ENCODE measurements at places on chromosomes 3 and 15.

GRCh38 chr3:14175383-14176037, 2.9 kb downstream of the XPC start:
- DNase-seq, result peak; percentile 40

GRCh38 chr15:45498701-45499100, 23.9 kb downstream of the SLC30A4 start:
- no peak for DNase-seq

DNA sequence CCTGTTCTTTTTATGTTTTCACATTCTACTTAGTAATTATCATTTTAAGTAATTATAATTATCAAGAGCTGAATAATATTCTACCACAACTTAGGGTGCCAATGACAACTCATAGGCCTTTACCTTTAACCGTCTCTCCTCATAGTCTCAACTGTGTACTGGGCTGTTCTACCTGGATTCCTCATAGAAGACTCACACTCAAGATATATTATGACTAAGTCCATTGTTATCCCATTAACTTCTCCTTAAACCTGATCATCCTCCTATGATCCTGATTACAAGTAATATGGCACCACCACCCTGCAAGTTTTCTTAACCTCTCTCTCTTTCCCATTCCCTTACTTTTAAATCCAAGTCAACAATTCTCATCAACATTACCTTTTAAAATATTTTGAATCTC, 285.9 kb upstream of the VEPH1 start:
- DNase-seq, result no peak

- DNase-seq, result peak; percentile 14
These were observed 16.6 kb downstream of the DUOX1 start for GRCh38 chr15:45146405-45146804.

GRCh38 chr3:129305592-129306091, 27.0 kb downstream of the HMCES start:
- peak; percentile 94 for DNase-seq

DNA sequence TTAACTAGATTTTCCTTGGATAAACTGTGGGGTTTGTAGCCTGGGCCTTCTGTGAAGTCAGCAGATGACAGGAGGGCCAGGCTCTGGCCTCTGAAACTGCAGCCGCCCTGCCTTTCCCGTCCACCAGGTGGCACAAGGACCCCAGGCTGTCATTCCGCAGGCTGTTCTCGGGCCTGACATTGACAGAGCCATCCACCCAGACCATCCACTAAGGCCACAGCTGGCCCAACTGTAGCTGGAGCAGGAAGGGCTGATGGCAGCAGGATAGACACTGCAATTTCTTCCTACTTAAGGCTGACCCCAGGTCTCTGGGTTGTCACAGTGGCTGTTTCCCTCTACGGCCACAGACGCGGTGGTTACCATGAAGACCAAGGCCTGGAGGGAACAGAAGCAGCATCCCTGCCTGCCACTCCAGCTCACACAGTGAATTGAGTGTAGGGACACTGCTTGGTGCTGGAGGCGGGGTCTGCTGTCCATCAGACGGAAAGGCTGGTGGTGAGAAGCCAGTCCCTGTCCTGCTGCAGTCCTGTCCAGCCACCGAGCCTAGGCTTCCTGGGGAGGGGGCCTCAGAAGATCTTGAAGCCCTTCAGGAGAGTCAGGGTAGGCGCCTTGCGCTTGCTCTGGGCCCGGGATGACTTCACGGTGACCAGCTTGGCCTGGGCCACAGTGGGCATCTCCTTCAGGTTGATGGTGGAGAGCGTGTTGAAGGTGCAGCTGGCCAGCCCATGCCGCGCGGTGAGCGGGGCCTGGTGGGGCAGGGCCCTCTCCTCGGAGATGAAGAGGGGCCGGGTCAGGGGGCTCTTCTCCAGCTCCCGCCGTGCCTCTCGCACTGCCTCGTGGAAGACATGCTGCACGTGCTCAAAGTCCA, 9.4 kb downstream of the SLC51B start:
- peak; percentile 61 for DNase-seq

DNA sequence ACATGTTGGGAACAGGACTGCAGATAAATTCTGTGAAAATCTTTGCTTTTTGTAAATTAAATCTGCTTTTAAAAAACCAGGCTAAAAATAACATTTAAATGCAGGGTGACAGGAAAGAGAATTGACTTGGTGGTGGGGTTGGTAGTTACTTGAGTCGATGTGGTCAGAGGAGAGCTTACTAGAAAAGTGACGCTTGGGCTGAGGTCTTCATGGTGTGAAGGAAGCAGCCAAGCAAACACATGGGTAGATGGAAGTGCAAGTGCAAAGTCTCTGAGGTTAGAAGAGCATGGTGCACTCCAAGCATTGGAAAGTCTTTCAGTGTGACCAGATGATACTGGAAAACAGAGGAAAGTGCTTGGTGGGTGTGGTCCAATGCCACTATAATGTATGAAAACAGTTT, 86.4 kb upstream of the THBS1 start:
- no peak for DNase-seq

GRCh38 chr3:63557912-63558311, 94.6 kb upstream of the SNTN start:
- no peak for DNase-seq

GRCh38 chr3:126166009-126166408, 14.4 kb downstream of the ALDH1L1 start:
- no peak for DNase-seq

GRCh38 chr15:49265911-49266310, 95.9 kb downstream of the GALK2 start:
- no peak for DNase-seq

DNA sequence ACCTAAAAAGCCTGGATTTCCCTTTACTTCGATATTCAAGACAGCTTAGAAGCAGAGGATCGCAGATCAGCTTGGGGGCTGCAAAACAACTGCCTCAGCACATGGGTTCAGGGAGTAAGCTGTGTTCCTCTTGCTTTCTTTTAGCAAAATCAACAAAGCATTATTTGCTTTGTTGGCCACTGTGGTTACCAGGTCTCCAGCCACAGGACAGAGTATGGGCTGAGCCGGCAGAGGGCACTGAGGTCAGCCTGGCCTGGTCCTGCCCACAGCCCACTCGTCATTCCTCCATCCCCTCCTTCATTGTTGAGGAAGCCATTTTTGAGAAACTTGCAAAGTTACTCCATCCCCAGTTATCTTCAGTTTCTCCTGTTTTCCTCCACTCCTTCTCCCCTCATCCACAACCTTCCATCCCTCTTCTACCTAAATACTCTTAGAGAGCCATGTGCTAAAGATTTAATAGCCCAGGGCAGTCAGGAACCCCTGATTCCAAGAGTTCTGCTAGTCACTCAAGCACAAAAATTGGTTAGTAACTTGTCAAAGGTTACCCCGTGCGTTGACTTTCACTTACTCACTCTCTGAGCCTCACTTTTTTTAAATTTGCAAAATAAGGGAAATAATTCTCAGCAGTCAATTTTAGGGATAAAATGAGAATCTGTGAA, 60.0 kb upstream of the HES1 start:
- DNase-seq, result no peak

DNA sequence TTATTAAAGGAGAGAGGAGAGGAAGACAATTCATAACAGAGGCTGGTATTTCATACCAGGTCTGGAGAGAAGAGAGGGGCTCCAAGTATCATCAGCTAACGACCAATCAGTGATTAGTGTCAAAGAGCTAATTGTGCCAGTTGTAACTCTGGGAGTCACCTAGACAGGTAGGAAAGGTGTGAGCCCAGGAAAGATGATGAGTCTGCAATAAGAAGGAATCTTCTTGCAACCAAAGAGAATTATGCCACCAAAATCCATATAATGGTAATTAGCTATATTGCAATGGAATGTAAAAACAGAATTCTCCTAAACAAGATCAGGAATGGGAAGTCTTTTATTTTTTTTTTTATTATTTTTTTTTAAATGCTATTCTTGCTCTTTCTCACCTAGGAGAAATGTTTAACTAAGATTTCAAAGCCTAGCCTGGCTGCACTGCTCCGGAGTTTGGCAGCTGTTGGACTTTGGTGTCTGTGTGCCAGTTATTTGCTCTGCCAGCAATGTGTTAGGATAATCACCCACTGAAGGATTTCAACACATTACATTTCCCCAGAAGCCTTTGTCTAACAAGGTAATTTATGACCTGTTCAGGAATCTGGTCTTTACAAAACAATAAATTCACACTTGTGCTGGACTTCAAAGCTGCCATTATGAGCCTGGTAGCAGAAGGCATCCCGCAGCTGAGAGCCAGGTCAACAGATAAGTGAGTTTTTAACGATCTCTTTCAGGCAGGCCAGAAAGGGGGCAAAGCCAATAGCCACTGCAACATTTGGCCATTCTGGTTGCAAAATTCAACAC, 89.4 kb downstream of the FOXB1 start:
- DNase-seq, result no peak

DNA sequence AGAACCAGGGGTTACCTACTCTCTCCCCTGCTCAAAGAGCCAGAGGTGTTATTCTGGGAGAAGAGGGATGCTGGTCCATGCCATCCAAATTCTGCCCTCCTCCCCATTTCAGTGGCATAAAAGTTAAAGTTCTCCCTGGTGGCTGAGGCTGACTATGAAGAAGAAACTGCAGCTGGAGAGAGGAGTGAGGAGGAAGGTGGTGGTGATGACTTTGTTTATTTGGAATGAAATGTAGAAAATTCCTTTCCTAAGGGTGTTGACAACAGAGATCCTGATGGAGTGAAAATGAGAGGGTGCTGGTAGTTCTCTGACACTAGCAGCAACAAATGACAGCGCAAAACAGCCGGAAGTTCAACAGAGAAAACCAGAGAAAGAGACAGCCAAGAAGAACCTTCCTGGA, 100.4 kb downstream of the PCCB start:
- peak; percentile 64 for DNase-seq

- peak; percentile 33 for DNase-seq
These were observed 412.4 kb downstream of the RAP2B start for GRCh38 chr3:153574445-153574844.

DNA sequence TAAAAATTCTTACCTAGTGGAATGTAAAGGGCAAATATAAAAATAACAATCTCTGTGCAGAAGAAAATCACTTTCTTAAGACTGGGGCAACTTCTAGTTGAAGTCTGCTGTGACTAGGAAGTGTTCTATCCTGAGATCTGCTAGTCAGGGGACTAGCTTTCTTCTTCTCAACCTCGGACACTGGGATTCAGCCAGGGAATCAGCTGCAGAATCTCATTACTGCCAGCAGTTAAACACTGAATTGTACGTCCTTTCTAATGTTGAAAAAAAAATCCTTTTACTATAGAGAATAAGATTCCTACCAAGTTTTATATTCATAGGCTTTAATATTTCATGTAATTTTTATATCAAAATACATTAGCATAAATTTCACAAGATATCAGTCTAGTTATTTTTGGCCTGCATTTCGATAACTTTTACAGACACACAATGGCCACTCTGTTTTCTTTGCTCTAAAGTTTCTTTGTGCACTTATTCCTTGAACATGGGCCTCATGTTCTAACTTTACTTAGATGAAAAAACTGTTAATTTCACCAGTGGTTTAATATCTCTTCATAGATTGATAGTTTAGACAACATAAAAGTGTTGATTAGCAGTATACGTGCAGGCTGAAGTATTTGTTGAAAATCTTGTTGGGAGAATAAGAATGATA, 2.6 kb upstream of the NEO1 start:
- no peak for DNase-seq

DNA sequence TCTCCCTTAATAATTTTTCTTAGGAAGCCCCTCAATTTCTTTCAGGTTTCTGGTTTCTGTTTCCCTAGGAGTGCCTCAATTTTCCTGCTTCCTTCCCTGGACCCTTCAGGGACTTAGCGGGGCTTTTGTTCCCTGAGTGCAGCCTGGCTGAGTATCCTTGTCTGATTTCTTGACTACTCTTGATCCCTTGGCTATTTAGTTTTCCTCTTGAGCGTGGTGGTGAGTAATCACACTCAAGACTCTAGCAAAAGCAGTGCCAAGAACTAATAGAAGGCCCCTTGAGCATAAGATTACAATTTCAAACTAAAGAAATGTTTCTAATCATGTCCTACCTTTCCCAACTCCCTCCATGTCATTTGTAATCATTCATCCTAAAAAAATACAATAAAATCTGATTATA, 94.3 kb upstream of the C3orf80 start:
- DNase-seq, result peak; percentile 84

GRCh38 chr15:34436956-34437442, 609 bp downstream of the GOLGA8A start:
- DNase-seq, result peak; percentile 26

DNA sequence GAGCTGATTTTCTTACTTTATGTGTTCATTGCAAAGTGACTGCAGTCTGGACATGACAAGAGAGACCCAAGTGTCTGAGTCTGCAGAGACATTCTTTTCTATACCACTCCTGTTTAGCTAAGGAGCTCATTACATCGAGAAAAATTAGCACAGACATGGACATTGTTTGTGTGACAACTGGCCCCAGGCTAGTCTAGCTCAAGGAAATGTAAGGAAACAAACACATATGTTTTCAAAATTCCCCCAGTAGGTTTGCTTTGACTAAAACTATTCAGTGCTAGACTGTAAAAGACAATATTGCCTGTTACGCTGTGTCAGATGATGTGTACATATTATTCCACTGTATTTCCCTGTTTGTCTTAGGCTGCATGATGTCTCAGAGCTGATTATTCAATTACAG, 40.9 kb downstream of the TPRG1 start:
- DNase-seq, result no peak

DNA sequence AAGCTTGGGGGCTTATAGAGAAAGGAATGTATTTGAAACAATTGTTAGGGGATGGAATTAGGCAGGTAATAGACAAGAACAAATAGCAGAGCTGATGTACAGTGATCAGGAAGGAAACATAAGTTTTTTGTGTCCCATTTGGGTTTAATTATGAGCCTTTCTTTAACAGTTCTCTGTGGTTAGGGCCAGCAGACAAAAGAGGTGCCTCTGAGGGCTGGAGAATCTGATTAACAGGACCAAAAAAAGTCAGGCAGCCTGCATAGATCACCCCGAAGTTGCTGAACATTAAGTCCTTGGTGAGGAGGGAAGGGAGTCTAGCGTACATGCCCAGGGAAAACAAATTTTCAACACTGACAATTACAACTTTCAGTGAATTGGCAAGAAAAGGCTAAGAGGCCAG, 88.6 kb upstream of the SPRED1 start:
- DNase-seq, result no peak

DNA sequence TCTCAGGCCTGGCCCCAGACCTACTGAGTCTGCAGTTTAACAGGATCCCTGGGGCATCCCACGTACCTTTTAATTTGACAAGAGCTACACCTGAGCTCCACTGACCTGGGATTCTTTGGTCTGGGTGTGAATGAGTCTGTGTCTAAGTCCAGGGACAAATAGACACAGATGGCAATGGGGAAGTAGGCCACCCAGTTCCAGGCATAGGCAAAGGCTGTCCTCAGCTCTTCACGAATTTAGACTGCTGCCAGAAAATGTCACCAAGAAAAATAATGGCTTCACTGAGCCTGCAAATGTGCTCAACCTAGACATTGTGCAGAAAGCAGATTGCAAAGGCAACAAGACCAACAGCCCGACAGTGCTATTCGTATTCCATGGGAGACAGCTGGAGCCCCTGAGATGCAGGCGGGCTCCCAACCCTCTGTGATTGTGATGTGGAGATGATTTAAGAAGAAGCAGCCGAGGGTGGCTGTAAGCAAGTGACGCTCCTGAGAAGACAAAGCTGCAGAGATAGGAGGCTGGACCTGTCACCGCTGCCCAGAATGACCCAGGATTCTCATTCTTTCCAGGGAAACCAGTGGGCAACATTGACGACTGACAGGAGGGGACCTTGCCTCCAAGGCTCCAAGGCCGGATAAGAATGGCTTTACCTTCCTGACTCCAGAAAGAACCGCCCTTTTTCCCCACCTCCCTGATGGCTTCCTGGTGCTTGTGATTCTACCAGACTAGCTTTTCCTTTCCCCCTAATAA, 39.8 kb upstream of the IREB2 start:
- DNase-seq, result no peak

- no peak for DNase-seq
These were observed 551.6 kb downstream of the ZIC1 start for GRCh38 chr3:147960786-147961185.

GRCh38 chr15:81315452-81316175, 8.3 kb downstream of the STARD5 start:
- DNase-seq, result no peak

All from iris pigment epithelial cell (primary cell).